ENCODE measurements at places on chromosomes 5 and 9.
A peak's percentile ranks its signal among the peaks of the same experiment; 100 is the strongest.

- no peak for DNase-seq
Observed at GRCh38 chr5:34719029-34719428, 62.9 kb downstream of the RAI14 start.

DNA sequence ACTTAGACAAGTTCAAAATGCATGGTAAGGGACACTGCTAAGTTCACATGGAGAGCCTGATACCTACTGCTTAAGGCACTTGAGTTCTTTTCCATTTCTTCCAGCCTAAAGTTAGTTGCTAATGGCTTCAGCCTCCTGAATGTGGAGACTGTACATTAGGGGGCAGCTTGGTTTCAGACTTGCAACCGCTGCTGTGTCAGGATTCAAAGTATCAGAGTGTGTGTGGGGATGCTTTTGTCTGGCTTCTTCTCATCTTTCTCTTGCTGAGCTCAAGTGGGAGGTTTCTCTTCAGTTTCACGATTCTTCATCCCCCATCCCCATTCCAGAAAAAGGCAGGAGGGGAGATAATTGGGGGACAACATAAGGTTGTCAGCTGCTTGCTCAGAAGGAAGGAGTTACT, 49.4 kb downstream of the ATP10B start:
- DNase-seq: peak; percentile 16

DNA sequence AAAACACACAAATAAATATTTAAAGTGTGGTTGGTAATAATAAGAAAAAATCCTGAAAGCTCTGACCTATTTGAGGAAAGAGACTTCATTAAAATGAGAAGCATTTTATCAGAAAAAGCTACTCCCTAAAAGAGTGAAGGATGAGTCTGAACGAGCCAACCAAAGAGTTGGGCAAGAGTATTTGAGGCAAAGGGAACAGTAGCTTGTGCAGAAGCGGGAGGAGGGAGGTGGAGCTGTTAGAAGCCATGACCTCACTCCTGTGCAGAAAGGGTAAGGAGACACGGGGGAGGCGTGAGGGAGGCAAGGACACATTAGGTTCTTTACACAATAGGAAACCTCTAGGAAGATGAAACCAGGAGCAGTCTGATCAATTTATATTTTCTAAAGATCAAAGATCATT, 29.4 kb downstream of the SH3RF2 start:
- DNase-seq: no peak

GRCh38 chr5:97735209-97735608, 552.2 kb upstream of the RIOK2 start:
- DNase-seq: no peak

DNA sequence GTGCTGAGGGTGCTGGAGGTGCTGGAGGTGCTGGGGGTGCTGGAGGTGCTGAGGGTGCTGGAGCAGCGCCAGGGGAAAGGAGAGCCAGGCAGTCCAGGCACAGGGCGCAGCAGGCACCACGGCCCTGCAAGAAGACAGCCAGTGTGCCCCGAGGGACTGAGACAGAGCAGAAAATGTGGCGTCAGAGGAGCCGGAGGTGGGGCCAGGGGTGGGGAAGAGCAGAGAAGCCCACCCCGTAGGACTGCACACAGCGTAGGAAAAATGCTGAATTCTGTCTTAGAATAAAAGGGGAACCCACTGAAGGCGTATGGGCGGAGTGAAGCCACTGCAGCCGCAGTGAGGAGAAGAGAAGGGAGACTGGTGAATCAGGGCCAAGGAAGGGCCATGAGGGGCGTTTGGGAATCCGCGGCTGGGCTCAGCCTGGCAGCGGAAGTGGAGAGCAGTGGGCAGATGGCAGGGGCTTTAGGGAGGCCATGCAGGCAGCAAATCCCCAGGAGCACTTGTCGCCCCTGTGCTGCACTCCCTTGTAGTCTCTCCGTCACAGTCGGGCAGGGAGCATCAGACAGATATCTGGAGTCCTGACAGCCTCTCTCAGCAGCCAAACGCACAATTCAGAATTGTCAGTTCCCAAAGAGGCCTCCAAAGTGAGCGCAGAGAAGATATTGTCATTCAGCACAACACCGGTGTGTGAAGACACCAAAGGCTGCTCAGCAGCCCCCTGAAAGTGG, 35.9 kb upstream of the LECT2 start:
- no peak for DNase-seq

- DNase-seq: peak; percentile 13
Observed at GRCh38 chr5:139061274-139061673, 136.9 kb downstream of the SIL1 start.

DNA sequence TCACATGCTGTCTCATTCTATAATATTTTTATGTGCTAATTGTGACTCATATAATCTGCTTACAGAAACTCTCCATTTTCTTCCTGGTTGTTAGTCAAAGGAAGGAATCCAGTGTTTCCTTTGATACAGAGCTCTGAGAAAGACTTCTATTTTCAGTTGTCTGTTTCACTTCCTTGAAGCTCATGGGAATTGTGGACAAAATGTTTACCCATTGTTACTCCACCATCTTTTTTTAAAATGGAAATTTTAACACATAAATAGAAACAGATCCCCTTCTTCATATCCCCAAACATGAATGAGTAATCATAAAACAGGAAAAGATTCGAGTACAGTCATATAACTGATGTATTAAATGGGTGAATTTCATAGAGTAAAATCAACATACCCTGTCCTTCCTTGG, 42.0 kb upstream of the KCNN2 start:
- no peak for DNase-seq

- no peak for DNase-seq
Observed at GRCh38 chr5:165622864-165623536, 2117.6 kb downstream of the MAT2B start.

DNA sequence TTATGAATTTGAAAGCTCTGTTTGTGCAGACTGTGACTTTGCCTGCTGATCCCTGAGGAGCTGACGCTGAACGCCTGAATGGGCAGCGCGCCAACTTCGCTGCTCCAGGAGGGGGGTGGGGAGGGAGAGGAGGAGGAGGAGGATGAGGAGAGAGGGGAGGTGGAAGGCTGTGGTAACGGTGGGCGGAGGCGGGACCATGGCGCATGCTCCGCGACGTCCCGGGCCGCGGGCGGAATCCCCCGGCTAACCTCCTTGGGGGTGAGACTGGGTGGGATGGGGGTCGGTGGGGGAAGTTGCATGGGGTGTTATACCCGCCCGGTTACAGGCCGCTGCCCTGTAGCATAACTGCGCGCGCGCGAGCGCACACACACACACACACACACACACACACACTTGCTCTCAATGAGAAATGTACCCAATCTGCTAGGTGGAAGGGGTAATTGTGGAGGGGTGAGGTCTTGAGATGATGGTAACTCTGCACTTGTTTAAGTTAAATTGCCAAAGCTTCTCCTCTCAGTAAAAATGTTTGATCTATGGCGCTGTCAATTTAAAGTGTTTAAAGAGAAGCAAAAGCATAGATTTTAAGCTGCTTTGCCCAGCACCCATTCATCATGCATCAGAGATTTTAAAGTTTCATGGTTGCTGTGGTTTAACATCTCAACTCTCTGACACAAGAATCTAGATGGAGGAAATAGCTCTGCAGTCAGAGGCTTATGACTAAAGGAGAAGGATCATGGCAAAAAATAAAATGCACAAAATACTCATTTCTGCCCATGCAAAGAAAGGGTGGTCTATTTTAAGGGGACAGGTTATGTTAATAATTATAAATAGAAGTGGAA, 76.6 kb upstream of the TBCA start:
- peak; percentile 50 for DNase-seq

DNA sequence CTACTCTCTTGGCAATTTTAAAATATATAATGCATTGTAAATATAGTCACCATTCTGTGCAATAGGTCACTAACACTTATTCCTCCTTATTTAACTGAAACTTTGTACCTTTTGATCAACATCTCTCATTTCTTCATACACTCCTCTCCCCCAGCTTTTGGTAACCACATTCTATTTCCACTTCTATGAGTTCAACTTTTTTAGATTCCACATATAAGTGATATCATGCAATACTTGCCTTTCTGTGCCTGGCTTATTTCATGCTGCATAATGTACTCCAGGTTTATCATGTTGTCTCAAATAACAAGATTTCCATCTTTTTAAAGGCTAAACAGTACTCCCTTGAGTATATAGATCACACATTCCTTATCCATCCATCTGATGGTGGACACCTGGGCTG, 188.8 kb downstream of the NXNL2 start:
- no peak for DNase-seq

- no peak for DNase-seq
Observed at GRCh38 chr5:43065387-43065947, 25.3 kb upstream of the ANXA2R start.

DNA sequence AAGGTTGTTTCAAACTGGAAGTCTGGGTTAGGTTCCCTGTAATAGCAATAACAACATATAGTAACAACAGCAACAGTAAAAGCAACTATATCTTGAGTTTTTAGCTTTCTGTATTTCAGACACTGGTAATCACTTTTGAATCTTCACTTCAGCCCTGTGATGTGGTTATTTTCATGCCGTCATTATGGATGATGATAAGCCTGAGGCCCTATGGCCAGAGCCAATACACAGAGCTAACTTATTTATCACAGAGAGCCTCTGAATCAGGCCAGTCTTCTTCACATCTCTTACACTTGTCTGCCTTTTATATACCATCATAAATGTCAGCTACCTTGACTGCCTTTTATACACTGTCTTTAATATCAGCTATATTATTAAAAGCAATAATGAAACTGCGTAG, 329.0 kb downstream of the FER start:
- DNase-seq: no peak

DNA sequence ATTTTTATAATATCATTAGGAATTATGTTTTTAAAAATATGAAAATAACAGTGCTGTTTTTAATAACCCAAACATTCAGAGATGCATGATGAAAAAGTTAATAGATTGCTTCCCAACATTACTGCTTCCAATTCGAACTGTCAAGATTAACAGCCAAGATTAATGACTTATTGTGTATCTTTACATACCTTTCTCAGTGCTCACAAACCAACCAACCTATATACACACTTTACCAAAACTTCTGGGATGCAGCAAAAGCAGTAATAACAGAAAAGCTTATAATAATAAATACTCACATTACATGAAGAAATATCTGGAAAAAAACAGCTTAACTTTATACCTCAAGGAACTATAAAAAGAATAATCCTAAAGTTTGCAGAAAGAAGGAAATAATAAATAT, 82.1 kb downstream of the TMEM232 start:
- DNase-seq: no peak

DNA sequence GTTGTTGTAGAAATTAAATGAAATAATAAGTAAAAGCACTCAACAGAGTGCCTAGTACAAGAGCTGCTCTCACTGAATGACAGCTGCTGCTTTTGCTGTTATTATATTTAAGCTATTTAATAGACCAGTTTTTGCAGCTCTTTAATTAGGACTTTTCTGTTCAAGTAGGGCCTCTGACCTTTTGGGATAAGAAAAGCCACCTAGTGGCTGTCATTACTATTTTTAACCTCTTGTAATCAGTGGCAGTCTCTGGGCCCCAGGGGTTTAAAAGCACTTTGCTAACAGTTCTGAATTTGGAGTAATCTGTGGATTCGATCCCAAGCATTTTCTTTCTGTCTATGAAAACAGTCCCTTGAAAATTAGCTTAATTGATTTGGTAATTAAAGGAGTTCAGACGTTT, 121.1 kb downstream of the NUDT12 start:
- no peak for DNase-seq

- DNase-seq: no peak
Observed at GRCh38 chr5:2192496-2192895, 309.8 kb upstream of the IRX4 start.

GRCh38 chr9:38622951-38623350, 2.6 kb upstream of the ANKRD18A start:
- DNase-seq: no peak

GRCh38 chr5:91361055-91361701, 21.9 kb downstream of the ARRDC3 start:
- DNase-seq: no peak

GRCh38 chr5:121378559-121379359, 472.9 kb upstream of the FTMT start:
- no peak for DNase-seq

DNA sequence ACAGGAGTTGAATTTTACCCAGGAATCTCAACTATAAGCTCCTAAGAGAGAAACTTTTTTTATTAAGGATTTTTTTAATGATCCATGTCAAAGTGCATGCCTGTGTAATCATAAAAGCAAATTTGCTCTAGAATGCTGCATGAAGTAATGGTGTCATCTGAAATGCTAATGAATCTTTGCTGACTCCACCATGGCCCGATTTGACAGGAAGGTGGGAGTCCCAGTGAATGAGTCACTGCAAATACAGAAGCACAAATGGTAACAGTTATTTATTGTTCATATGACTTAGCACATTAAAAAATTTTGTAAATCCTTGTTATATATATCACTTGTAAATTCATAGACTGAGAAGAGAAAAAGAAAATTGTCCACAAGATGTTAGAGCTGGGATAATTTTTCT, 341.3 kb downstream of the RASEF start:
- no peak for DNase-seq

- DNase-seq: no peak
Observed at GRCh38 chr5:155799308-155799707, 527.7 kb upstream of the SGCD start.

DNA sequence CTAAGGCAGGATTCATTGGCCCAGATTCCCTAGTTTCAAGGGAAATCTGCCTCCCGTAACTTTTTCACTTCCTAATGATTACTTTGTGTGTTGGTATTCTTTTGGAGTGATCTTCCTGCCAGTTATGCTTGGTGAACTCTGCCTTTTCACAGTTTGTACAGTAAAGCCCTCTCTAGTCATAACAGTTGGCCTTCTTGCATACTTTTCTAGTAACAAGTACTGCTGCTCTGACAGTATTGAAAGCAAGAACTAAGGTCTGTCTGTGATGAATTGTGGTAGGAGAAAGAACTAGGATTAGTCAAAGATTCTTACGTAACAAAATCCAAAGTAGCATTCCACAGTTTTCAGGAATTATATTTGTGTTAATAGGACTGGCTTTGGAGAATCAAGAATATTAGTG, 1457.2 kb upstream of the WWC1 start:
- DNase-seq: no peak

DNA sequence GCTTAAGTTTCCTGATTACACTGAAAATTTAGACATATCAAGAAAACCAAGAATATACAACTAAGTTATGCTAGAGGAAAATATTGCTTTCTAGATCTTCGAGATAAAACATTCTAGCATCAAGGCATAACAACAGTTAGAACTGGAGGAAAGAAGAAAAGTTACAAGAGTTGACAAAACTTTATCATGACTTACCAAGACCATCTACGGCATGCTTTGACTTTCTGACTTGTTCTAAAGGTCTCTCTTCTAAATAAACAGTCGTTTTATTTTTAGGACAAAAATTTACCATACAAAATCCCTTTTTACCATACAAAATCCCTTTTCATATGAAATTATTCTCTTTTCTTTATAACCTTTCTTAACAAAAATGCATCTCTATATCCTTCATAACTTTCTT, 1110.1 kb upstream of the CDH10 start:
- DNase-seq: no peak

- no peak for DNase-seq
Observed at GRCh38 chr5:5899716-5900115, 477.2 kb downstream of the ICE1 start.

- DNase-seq: peak; percentile 23
Observed at GRCh38 chr9:12719431-12719830, 26.2 kb downstream of the TYRP1 start.

All from hindlimb muscle (tissue), 1 donor.